Neural crest cell (in vitro differentiated cells): ENCODE measurements at places on chromosomes 6 and 20.
A peak's percentile ranks its signal among the peaks of the same experiment; 100 is the strongest.

DNA sequence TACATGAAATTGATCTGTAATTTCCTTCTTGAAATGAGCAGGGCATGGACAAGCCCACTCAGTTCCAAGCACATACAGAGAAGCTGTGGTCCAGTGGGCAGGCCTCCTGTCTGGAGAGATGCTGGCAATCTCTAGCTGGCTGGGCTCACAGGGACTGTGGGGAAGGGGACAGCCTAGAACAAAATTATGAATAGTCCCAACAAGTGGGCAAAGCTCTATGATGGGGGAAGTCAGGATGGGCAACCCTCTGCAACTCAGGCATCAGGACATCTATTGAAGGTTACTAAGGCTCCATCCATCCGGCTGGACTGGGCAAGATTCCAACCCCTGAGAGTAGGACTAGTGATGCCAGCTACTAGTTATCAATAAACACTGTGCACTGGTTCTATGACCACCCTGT is 40.9 kb downstream of the TRERF1 start:
- no peak overlapping the region for H3K27ac ChIP-seq
- no peaks in the 10 kb centered on the region for H3K36me3 ChIP-seq
- peaks cover 13% of the 10 kb centered on the region for H3K4me1 ChIP-seq

DNA sequence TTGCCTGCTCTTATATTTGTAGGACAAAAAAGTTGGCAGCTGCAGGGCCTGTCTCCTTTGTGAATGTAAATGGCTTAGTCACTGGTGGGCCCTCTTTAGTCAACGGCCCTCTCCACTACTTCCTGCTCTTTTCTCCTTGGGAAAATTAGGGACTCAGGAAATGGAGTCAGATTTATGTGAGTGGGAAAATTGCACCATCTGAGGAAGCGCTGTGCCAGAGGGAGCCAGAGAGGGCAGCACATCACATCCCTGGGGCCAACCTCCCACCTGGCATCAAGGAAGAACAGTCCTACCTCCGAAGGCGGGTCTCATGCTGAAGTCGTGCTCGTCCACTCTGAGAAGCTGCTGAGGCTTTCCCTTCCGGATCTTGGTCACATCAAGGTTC is 15.6 kb downstream of the GABRR2 start:
- H3K27me3 ChIP-seq: no peaks in the 10 kb centered on the region
- H3K36me3 ChIP-seq: no peaks in the 10 kb centered on the region
- H3K4me1 ChIP-seq: peaks cover 18% of the 10 kb centered on the region
- no peak overlapping the region for H3K27ac ChIP-seq

DNA sequence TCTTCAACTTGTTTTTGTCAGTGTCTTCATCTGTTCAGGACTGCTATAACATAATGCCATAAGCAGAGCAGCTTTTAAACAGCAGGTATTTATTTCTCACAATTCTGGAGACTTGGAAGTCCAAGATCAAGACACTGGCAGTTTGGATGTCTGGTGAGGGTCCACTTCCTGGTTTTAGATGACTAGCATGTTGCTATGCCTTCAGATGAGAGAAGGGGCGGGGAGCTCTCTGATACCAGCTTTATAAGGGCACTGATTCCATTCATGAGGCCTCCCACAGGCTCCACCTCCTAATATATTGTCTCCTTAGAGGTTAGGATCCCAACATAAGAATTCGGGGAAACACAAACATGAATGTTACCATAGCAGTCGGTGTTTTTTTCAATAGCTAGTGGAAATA is 52.9 kb downstream of the FAM83B start:
- H3K4me3 ChIP-seq: no peak overlapping the region
- H3K36me3 ChIP-seq: no peaks in the 10 kb centered on the region
- DNase-seq: no peak
- no peak overlapping the region for H3K27ac ChIP-seq

DNA sequence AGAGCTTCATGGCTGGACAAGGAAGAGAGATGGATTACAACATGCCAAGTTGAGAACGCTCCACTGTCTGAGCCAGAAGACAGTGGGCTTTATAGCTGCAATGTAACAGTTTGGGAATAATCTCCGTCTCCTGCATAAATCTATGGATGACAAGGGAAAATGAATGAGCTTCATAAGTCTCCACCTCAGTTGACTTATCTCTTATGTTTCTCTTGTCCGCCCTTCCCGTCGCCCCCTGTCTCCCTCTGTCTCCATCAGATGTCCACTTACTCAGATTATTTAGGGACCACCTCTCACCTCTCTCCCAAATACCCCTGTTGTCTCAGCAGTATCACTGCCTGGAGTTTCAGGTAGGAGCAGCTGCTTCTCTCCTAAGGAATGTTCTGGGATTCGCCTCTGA is 13.7 kb upstream of the BPIFA2 start:
- peaks cover 83% of the 10 kb centered on the region for H3K27me3 ChIP-seq
- DNase-seq: no peak
- H3K27ac ChIP-seq: no peak overlapping the region
- H3K4me1 ChIP-seq: no peaks in the 10 kb centered on the region
- H3K4me3 ChIP-seq: no peak overlapping the region

DNA sequence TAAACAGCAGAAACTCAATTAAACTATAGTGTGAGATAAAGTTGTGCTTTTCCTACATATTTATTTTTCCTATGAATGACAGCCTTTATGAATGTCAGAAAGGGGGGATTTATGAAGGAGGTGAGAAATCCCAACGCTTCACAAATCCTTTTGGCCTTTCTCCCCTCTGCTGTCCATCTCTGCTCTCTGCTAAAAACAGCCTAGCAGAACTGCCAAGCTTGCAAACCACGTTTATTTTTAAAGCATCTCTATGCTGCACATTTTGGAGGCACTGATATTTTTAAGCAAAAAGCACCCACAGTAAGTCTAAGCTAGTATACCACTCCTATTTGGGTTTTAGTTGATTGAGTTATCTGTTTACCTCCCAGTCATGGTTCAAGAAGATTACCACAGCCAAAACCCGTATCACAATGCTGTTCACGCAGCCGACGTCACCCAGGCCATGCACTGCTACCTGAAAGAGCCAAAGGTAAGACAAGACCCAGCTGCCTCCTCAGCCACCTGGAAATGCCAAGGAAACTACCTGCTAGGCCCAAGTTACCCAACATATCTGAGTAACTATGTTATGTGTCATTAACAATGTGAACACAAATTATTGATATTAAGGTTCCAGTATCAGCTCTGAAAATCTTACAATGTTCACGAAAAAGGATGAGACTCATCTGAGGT is 96.3 kb downstream of the MTFR2 start:
- H3K36me3 ChIP-seq: no peaks in the 10 kb centered on the region
- no peak overlapping the region for H3K27ac ChIP-seq
- no peak overlapping the region for H3K4me3 ChIP-seq
- DNase-seq: no peak

GRCh38 chr6:64012351-64013001 is 376.9 kb downstream of the PHF3 start:
- peaks cover 14% of the 10 kb centered on the region for H3K4me1 ChIP-seq
- H3K27me3 ChIP-seq: no peaks in the 10 kb centered on the region
- no peak overlapping the region for H3K4me3 ChIP-seq
- peak overlapping the region; percentile 15 for H3K27ac ChIP-seq

DNA sequence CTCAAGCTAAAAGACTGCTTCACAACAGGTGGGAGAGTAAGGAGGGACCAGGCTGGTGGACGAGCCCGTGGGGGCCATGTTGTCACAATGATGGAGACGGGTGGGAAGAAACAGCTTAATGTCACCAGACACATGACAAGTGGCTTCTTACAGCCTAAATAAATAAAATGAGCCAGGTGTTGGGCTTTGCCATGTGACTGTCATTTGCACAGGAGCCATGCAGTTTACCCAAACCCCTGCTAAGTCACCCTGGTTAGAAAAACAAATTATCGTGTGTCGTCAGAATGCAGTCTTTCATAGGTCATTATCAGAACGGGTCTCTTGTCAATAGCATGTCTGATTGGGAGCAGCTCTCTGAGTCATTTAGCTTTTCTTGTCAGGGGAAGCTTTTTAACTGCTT is 18.5 kb downstream of the BTBD3 start:
- H3K27me3 ChIP-seq: no peaks in the 10 kb centered on the region
- peaks cover 11% of the 10 kb centered on the region for H3K36me3 ChIP-seq
- H3K4me3 ChIP-seq: no peak overlapping the region

DNA sequence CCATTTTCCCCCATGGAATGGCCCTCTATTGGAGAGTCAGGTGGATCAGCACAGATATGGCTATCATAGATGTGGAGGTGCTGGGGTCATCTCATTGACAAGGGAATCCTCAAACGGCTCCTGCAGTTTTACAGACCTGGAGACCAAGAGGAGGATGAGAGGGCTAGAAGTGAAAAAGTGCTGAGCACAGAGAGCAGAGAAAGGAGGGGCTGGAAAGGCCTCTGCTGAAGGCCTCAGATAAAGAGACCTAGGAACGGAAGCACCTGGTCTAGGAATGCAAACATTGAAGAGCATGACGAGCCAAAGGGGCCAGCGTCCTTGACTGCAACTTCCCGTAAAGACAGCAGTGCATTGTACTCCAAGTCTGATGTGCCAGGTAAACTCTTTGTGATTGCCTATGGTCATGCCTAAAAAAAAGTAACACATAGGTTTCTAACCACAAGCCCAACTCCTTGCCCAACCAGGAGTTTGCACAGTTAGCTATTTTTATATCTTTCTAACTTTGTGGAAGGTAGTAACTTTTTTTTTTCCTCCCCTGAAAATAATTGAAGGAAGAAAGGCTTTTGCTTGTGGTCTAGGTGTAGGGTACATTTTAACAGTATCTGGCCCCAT is 15.2 kb downstream of the RSPH4A start:
- DNase-seq: no peak
- H3K4me1 ChIP-seq: no peaks in the 10 kb centered on the region
- H3K36me3 ChIP-seq: peaks cover 8% of the 10 kb centered on the region
- no peak overlapping the region for H3K4me3 ChIP-seq
- no peaks in the 10 kb centered on the region for H3K27me3 ChIP-seq

- H3K27me3 ChIP-seq: no peaks in the 10 kb centered on the region
- H3K4me3 ChIP-seq: no peak overlapping the region
- H3K4me1 ChIP-seq: peaks cover 6% of the 10 kb centered on the region
- H3K27ac ChIP-seq: no peak overlapping the region
Measured at GRCh38 chr6:37840940-37841300, 21.4 kb downstream of the ZFAND3 start.
